ENCODE measurements at places on chromosomes 4 and X. TPM values are rescaled to one million over a fixed set of nuclear protein-coding genes. Genes with fewer than 3 reads are reported as not detected.

GRCh38 chrX:55039471-55039870 lies 8.7 kb upstream of the ALAS2 start:
- no peak for DNase-seq
- no peak overlapping the region for H3K4me3 ChIP-seq
- H3K36me3 ChIP-seq = no peaks in the 10 kb centered on the region

GRCh38 chrX:31497086-31497485 lies 425.2 kb upstream of the FTHL17 start:
- H3K4me3 ChIP-seq = no peak overlapping the region
- H3K36me3 ChIP-seq = no peaks in the 10 kb centered on the region
- DNase-seq = peak; percentile 50
- H3K4me1 ChIP-seq = peaks cover 22% of the 10 kb centered on the region
- peak overlapping the region; percentile 3 for H3K27ac ChIP-seq

DNA sequence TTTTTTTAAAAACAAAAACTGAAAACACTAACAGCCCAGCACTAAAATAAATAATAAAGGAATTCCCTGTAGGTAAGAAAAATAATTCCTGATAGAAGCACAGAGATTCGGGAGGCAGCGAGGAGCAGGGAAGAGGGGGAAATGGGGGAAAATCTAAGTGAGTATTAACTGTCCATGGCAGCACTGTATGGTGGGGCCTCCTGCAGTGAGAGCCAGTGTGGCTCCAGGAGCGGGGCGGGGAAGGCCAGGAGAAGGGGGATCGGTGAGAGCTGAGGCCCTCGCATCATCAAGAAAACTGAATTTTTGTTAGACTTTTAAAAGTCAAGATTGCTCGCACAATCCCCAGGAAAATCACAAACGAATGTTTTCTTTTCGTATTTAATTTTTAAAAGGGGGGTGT lies 14.1 kb downstream of the RNF212 start:
- no peak overlapping the region for H3K4me3 ChIP-seq
- no peak overlapping the region for H3K27ac ChIP-seq
- H3K27me3 ChIP-seq = no peaks in the 10 kb centered on the region

DNA sequence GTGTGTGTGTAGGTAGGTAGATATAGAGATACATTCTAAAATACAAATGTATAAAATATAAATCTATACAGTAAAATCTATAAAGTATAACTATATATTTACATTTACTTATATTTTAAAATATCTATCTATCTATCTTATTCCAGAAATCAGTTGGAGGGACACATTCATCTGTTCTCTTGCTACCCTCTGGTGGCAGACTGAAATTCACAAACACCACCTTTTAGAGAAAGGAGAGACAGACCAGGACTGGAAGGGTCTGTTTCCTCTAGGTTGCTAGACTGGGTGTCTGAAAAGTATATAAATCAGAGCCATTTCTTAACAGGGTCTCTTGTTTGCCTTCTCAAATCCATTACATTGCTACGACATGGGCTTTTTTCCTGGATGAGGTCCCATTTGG lies 343.0 kb downstream of the OPHN1 start:
- no peak overlapping the region for H3K27ac ChIP-seq
- H3K4me1 ChIP-seq = no peaks in the 10 kb centered on the region
- no peaks in the 10 kb centered on the region for H3K36me3 ChIP-seq

DNA sequence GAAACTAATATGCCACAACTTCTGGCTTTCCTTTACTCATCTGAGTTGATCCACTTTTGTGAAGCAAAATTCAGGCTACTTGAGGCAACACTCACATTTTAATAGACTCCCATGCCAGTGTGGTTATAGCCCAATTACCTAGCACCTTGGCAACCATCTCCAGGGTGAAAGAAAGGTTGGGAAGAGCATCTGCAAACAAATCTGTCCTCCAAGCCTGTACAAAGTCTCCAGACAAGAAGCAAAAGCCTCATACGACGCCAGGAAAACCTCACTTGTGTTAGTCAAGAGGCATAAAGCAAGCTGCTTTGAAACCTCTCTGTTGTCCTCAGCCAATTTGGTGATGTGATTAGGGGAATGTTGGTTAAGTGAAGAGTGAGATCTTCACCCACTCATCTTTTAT lies 246.6 kb downstream of the THOC2 start:
- H3K27me3 ChIP-seq = no peaks in the 10 kb centered on the region
- DNase-seq = no peak
- no peaks in the 10 kb centered on the region for H3K36me3 ChIP-seq
- no peak overlapping the region for H3K27ac ChIP-seq
- H3K4me1 ChIP-seq = no peaks in the 10 kb centered on the region
- H3K4me3 ChIP-seq = no peak overlapping the region

DNA sequence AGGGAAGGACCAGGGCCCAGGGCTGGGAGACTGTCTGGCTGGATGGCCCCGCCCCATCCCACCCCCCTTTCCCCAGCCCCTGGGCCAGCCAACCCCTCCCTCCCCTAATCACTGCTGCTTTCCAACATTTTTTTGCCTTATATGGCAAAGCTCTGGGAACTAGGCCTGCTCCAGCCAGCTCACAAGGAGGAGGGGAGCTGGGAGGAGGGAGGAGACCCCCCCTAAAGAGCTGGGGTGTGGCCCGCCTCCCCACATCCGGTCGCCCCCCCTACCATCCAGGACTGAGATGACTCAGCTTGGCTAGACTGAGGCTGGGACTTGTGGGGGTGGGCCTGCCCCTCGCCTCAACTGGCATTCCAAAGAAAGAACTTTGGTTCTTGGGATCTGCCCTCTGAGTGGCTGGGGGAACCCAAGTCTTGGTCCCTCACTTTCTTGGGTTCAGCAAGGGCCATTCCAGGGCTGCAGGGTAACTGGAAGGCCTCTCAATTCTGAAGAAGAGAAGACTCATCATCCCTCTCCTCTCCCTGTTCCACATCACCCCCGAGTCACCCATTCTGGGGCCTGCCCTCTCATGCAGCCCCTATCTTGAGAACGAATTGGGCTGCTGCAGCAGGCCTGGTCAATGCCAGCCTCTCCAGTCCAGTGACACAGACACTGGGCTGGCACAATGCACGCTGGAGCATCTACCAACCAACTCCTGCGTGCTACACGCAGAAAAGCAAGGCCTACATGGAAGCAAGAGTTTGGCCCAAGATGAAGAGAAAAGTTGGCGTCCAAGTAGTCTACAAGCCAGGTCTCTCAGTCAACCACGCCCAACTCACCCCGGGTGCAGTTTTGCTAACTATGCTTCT lies 4.8 kb downstream of the FLNA start:
- H3K27me3 ChIP-seq = no peaks in the 10 kb centered on the region
- DNase-seq = peak; percentile 92

- H3K4me3 ChIP-seq = no peak overlapping the region
- H3K27ac ChIP-seq = no peak overlapping the region
- H3K36me3 ChIP-seq = no peaks in the 10 kb centered on the region
- H3K27me3 ChIP-seq = no peaks in the 10 kb centered on the region
Observed at GRCh38 chr4:69322055-69322454, 41.8 kb downstream of the UGT2B28 start.

The EBP gene
- 114 TPM for total RNA-seq

GRCh38 chr4:111064342-111064993 lies 441.6 kb upstream of the PITX2 start:
- H3K36me3 ChIP-seq = no peaks in the 10 kb centered on the region
- DNase-seq = no peak
- H3K4me1 ChIP-seq = no peaks in the 10 kb centered on the region

The HTR2C gene
- total RNA-seq = not detected

DNA sequence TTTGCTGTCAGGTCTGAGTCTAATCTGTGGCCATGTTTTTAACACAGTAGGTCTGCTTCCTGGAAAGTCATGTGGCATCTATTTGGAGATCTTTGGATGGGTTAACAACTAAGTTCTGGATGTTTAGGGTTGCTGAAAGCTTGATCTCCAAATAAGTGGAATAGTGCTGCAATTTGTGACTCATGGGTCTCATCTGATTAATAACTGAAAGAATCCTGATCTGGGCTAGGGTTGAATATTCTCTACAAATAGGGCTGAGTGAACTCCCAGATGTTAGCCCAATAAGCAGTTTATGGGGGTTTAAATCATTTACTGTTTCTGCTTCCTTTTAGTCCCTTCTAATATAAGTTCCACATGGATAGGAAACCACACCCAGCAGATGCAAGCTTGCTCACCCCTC lies 23.1 kb downstream of the CT47C1 start:
- H3K36me3 ChIP-seq = no peaks in the 10 kb centered on the region
- no peaks in the 10 kb centered on the region for H3K27me3 ChIP-seq
- H3K4me1 ChIP-seq = no peaks in the 10 kb centered on the region
- DNase-seq = no peak
- no peak overlapping the region for H3K27ac ChIP-seq

GRCh38 chrX:74535408-74536151 lies 78.8 kb downstream of the RLIM start:
- H3K27me3 ChIP-seq = no peaks in the 10 kb centered on the region
- peaks cover 9% of the 10 kb centered on the region for H3K4me1 ChIP-seq
- no peaks in the 10 kb centered on the region for H3K36me3 ChIP-seq
- peak overlapping the region; percentile 59 for H3K27ac ChIP-seq
- H3K4me3 ChIP-seq = peak overlapping the region; percentile 46
- peak; percentile 50 for DNase-seq

The COL4A6 gene
- total RNA-seq = 0.92 TPM

The SERPINA7 gene
- not detected for total RNA-seq

GRCh38 chr4:145107126-145107525 lies 9.0 kb downstream of the ABCE1 start:
- H3K4me3 ChIP-seq = no peak overlapping the region
- H3K4me1 ChIP-seq = peaks cover 22% of the 10 kb centered on the region
- DNase-seq = peak; percentile 51

- H3K4me1 ChIP-seq = peaks cover 4% of the 10 kb centered on the region
- no peak overlapping the region for H3K27ac ChIP-seq
- DNase-seq = no peak
Observed at GRCh38 chrX:2894885-2895292, 34.2 kb downstream of the ARSD start.

DNA sequence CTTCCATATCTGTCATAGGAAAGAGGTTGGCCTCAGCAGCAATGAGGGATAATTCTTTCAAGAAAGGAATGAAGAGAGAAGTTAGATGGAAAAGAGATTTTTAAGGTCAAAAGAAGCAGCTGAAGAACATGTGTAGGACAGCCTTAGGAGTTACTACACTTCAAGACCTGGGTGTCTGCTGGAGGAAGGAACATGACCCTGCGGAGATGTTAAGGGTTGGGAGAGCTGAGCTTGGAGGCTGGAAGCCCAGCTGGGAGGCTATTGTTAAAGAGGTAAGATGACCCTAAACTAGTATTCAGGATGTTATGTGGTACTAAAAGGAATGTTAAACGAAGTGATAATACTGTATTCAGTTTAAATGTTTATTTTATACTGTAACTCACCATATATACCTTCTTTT lies 15.0 kb downstream of the HADH start:
- H3K27ac ChIP-seq = no peak overlapping the region
- no peaks in the 10 kb centered on the region for H3K36me3 ChIP-seq
- no peak overlapping the region for H3K4me3 ChIP-seq
- no peaks in the 10 kb centered on the region for H3K4me1 ChIP-seq
- DNase-seq = no peak
- no peaks in the 10 kb centered on the region for H3K27me3 ChIP-seq

GRCh38 chrX:19955306-19955705 lies 35.6 kb downstream of the BCLAF3 start:
- DNase-seq = no peak
- H3K27me3 ChIP-seq = no peaks in the 10 kb centered on the region
- H3K27ac ChIP-seq = no peak overlapping the region

The ABCG2 gene
- total RNA-seq = 5.0 TPM

The LUZP4 gene
- total RNA-seq = not detected

The TACR3 gene
- not detected for total RNA-seq

- peaks cover 6% of the 10 kb centered on the region for H3K36me3 ChIP-seq
- no peak overlapping the region for H3K27ac ChIP-seq
- H3K4me3 ChIP-seq = no peak overlapping the region
- DNase-seq = no peak
- peaks cover under 1% of the 10 kb centered on the region for H3K4me1 ChIP-seq
Observed at GRCh38 chr4:1323635-1324442, 23.2 kb upstream of the UVSSA start.

The NAP1L3 gene
- total RNA-seq = 0.22 TPM

The IBSP gene
- not detected for total RNA-seq

GRCh38 chrX:49878128-49878833 lies 1.0 kb upstream of the USP27X start:
- H3K36me3 ChIP-seq = no peaks in the 10 kb centered on the region
- peak overlapping the region; percentile 62 for H3K4me3 ChIP-seq
- H3K27ac ChIP-seq = no peak overlapping the region

DNA sequence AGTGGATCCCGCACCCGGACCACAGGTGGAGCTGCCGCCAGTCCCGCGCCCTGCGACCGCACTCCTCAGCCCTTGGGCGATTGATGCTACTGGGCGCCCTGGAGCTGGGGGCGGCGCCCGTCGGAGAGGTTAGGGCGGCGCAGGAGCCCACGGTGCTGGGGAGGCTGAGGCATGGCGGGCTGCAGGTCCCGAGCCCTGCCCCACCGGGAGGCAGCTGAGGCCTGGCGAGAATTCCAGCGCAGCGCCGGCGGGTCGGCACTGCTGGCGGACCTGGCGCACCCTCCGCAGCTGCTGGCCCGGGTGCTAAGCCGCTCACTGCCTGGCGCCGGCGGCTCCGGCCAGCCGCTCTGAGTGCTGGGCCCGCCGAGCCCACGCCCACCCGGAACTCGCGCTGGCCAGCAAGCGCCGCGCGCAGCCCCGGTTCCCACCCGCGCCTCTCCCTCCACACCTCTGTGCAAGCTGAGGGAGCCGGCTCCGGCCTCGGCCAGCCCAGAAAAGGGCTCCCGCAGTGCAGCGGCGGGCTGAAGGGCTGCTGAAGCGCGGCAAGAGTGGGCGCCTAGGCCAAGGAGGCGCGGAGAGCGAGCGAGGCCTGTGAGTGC lies 1256.5 kb downstream of the STIM2 start:
- H3K27ac ChIP-seq = no peak overlapping the region
- no peak for DNase-seq
- H3K36me3 ChIP-seq = no peaks in the 10 kb centered on the region
- H3K4me1 ChIP-seq = no peaks in the 10 kb centered on the region

Measured in endothelial cell of umbilical vein (primary cell).